ENCODE measurements at places on chromosomes 3 and 15.

DNA sequence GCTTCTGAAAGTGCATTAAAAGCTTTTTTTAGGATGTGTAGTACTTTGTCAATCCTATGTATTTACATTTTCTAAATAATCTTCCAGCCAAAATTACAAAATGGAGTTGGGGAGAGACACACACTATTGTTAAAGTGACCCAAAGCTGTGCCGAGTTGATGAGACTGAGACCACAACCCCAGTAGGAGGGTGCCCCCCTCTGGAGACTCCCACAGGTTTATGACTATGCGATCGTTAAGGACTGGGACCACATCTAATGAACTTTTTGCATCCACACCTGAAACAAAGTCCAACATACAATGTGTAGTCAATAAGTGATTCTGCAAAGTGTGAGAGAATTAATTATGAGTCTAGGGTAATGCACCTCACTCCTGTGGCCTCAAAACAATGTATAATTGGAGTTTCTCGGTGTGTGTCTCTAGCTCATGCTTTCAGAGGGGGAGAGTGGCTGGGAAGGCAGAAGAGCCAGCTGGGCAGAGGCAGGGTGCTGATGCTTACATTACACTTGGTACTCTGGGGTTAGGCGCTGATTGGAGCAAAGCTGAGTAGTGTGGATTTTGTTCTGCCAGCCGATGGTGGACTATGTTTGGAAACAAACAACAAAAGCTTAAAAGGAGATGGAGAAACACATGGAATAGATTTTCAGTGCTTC lies 102.8 kb downstream of the KCNH8 start:
- DNase-seq: no peak

DNA sequence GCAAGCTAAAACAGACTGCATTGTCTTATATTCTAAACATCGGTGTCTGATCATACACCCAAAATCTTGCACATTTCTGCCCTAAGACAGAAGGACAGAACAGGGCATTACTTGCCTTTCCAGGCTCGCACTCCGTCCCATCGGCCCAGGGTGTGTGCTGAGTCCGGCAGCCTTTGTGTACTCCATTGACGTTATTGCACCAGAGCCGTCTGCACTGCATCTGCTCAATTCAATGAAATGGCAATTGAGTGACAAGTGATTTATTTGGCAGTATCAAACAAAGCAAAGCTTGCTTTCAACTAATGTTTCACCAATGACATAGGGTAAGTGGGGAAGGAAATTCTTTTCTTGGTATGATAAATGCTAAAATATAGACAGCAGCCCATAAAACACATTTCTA lies 40.0 kb downstream of the ADAMTS9 start:
- no peak for DNase-seq

- DNase-seq: no peak
These were observed 183.5 kb downstream of the RYR3 start for GRCh38 chr15:33494306-33494705.

DNA sequence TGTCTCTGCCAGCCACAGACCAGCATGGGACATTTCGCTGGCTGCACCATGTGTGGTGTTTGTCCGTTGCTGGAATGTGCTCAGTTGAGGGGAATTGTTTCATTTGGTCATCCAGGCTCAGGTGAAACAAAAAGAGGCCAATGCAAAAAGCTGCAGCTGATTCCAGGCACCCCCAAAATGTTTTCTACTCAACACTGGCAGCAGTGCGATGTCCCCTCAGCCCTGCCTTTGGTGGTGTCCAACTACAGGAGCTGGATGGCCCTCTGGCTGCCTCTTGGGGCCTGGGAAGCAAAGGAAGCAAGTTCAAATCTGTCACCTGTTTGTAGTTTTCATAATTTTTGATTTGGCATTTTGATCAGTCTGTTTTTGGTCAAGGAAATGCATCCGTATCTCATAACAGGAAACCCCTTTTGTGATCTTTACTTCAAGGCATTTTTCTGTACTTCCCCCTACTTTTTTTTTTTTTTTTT lies 141.8 kb downstream of the EEFSEC start:
- DNase-seq: peak; percentile 22

DNA sequence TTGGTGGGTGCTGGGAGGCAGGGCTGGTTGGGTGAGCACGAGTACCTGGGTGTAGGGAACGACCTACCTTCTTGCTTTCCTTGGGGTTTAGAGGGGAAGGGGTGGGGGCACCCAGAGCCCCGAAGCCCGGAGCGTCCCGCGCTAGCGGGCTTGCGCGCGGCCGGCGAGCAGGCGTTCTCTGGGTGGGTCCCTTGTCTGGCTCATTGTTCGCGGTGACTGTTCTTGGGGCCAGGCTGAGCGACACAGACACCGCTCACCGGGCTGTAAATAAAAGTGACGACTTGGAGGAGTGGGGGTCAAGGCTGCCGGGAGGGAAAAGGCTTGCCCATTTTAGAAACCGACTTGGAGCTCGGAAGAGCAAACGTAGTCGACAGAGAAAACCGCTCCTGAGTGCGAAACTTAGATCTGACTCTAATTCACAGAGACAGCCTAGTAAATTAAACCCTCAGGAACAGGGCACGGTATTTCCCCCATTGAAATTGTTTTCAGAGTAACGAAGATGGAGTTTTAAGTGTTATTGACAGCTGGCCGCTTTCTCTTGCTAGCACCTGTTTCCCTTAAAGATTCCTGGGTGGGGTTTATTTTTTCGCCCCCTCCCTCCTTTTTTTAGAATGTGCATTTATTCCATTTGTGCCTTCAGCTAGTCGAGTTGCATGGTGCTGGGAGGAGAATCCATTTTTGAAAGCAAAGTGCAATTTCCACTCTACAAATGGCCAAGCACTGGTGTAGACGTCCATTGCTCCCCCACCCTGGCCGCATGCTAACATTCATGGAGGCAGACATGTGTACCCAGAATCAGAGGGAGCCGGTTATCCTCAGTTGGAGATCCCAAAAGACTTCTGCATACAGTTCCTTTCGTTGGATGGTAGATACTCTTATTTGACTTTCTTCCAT lies 532.1 kb upstream of the SEMA6D start:
- DNase-seq: no peak

- no peak for DNase-seq
These were observed 59.9 kb downstream of the IGF2BP2 start for GRCh38 chr3:185764980-185765370.

- no peak for DNase-seq
These were observed 292.5 kb downstream of the PTPRG start for GRCh38 chr3:61853912-61854311.

- DNase-seq: peak; percentile 58
These were observed 29.5 kb downstream of the GLB1 start for GRCh38 chr3:33067484-33067883.

GRCh38 chr3:89108291-89108550 lies 800 bp downstream of the EPHA3 start:
- DNase-seq: no peak

DNA sequence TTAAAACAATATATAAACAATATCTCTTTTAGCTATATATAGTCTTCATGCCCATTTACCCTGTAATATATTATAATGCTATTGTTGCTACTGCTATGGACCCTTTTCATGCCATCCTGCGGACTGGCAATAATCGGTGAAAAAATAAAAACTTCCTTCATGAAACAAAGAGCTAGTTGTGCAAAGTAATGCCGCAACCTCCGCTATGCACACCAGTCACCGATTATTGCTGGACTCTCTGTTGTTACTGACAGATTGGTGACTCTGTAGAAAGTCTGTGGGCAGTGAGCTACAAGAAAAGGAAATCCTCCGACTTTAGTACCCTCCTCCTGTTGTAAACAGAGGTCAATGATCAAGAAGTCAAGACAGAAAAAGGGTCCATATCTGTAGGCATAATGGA lies 17.9 kb upstream of the ICE2 start:
- DNase-seq: no peak

DNA sequence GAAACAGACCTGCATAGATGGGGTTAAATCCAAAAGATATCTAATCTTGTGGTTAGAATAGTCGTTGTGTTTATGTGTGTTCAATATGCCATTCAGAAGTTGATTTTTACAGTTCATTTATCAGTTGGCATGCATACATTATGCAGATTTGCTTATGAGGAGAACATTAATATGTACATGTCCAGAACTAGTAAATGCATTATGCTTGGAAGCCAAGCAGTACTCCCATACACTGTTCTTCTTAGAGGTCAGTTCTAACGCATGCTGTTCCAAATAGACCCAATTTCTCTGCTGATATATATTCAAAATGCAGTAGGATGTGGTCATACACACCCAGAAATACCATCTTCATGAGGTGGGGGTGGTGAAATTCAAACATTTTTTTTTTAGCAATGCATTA lies 956 bp downstream of the FGF12 start:
- no peak for DNase-seq

GRCh38 chr3:177037241-177037640 lies 160.0 kb downstream of the TBL1XR1 start:
- DNase-seq: no peak

DNA sequence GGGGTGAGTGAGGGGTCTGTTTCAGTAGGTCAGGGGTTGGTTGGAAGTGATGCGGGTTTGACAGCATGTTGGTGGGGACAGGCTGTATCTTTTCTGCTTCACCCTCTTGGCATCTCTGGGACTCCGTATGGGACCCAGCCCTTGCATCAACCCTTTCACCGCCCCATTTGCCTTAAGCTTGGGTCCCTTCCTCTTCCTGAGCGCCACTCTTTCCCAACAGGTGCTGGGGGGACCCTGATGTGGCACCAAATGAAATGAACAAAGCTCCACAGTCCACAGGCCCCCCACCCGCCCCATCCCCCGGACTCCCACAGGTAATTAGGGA lies 1.1 kb downstream of the EIF4G1 start:
- no peak for DNase-seq

DNA sequence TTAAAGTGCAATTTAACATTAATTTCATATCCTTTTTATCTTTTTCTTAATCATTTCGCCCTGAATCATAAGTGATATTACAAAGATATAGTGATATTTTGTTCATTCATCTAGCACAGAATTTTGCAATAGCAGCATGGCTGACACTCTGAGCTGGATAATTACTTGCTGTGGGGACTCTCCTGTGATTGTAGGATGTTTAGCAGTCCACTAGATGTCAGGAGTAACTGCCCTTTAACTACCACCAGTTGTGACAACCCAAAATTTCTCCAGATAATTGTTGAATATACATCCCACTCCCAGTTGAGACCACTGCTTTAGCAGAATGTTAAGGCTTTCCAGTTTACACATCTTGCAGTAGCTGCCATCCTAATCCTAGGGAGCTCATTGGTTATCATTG lies 196.8 kb upstream of the MBNL1 start:
- peak; percentile 38 for DNase-seq

GRCh38 chr3:123658118-123658851 lies 73.4 kb upstream of the HACD2 start:
- DNase-seq: no peak

- DNase-seq: no peak
These were observed 12.1 kb upstream of the DCLK3 start for GRCh38 chr3:36776436-36776835.

DNA sequence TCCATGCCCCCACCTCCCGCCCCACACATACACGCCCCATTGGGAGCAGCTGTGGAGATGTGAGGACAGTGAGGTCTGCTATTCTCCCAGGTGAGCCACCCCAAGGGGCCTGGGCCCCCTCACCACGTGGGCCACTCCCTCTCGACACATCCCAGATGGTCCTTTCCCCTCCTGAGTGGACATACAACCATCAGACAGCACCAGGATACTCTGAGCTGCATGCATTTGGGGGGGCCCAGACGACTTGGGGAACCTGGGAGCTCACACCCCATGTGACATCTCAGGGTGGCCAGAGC lies 17.5 kb downstream of the FBLN2 start:
- no peak for DNase-seq

- no peak for DNase-seq
These were observed 165.0 kb downstream of the FRMD5 start for GRCh38 chr15:44029940-44030568.

DNA sequence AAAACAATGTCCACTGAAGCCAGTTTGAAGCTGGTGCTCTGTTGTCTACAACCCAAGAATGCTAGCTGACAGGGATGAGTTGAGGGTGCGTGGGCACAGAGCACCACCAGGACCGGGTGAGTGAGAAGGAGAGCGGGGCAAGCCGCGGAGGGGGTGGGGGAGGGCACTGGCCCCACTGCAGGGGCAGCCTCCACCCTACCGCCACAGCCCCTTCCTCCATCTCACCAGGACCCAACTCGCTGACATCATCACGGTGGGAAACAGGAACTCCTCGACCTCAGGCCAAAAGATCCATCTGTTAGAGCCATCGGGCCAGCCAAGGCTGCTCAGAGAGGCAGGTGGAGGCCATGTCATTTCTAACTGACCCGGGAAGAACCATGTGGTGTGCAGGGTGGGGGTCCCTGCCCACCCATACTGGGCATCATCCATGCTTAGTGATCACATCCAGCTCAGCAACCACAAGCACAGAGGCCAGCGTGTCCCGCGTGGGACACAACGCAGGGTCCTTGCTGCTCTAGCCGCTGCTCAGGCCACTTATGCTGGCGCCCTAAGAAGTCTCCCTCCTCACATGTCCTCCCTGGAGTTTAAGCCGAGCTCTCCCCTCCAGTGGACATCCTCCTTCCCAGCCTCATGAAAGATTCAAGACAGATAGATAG lies 57.6 kb upstream of the GATA2 start:
- no peak for DNase-seq

GRCh38 chr3:84304214-84304613 lies 654.6 kb upstream of the CADM2 start:
- DNase-seq: no peak

GRCh38 chr3:81699536-81700320 lies 61.7 kb downstream of the GBE1 start:
- no peak for DNase-seq

DNA sequence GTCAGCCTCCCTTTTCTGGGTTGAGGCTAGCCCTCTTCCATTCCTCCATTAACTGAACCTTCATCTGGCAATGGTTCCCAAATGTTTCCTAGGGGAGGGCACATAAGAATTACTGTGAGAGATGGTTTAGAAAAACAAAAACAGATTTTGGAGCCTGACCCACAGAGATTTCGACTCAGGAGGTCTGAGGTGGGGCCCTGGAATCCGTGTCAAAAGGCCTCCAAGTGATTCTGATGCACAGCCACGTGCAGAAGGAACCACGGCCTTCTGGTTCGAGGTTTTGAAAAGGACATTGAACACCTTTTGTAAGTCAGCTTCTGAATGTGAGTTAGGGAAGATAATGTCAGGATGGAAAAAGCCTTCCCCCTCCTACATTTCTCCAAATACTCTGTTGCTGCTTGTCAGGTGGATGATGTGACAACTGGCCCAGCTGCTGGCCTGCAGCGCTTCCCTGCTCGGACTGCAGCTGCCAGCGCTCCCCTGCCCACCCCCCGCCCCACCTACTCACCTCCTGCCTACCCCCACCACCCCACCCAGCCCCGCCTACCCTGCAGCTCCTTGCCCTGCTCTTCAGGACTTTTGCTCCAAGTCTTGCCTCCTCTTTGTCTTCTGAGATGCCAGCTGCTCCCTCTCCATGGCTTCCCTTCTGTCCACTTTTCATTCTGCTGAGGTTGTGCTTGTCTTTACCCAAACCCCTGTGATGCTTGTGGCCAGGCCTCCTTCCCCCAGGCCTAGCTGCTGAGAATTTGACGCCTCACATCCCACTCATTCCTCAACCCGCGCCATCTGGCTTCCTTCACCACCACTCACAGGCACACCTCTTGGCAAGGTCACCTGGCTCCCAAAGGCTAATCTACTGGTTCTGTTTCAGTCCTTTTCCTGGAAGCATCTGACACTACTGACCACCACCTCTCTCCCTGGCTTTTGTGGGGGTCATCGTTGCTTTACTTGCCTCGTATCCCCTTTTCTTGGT lies 6.6 kb downstream of the EHD4 start:
- DNase-seq: no peak

All from CD4-positive, alpha-beta T cell treated with Interleukin-15 for 4 hours (primary cell).